Caco-2 (cell line): ENCODE measurements at places on chromosomes 7 and 10. TPM values are rescaled to one million over a fixed set of nuclear protein-coding genes. Genes with fewer than 3 reads are reported as not detected.
A peak's percentile ranks its signal among the peaks of the same experiment; 100 is the strongest.

DNA sequence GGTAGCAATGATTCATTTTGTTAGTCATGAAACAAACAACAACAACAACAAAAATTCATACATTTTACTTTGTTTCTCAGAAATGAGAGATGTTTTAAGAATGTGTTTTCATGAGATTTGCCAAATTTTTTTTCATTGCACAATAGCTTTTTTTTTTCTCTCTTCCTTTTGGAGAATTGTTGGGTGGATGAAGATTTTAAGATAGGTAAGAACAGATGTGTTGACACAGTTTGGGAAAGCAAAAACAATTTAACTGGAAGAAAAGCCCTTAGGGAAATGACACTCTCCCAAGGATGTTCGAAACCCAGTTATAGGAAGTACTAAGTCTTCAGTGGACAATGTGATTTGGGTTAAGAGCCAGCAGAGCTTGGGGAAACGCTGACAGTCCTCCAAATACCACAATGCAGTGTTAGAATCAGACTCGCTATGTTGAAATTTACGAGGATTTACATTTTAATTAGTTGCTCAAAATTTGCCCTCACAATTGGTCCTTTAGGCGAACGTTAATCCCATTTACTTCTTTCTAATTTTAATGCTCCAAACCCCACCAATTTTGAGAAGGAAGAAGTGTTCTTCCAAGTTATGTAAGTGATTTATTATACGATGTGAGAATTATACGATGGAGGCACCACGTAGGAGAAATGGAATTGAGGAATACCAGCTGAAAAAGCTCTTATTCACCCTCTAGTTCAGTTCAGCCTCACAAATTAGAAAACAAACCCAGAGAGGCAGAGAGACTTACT lies 61.2 kb downstream of the HHEX start:
- no peaks in the 10 kb centered on the region for H3K27me3 ChIP-seq
- no peak for DNase-seq
- H3K36me3 ChIP-seq: no peaks in the 10 kb centered on the region; the same call in 1 of the 2 replicates
- H3K27ac ChIP-seq: no peak overlapping the region
- H3K4me3 ChIP-seq: no peak overlapping the region
- no peaks in the 10 kb centered on the region for H3K4me1 ChIP-seq

RELN gene
- 3.3 and 4.3 TPM in 2 replicates for total RNA-seq

GRCh38 chr10:116082762-116083161 lies 190.2 kb downstream of the GFRA1 start:
- peaks cover 6% of the 10 kb centered on the region; the same call in 1 of the 2 replicates for H3K4me1 ChIP-seq
- no peak for DNase-seq
- H3K4me3 ChIP-seq: no peak overlapping the region
- H3K27ac ChIP-seq: no peak overlapping the region
- H3K27me3 ChIP-seq: no peaks in the 10 kb centered on the region
- H3K36me3 ChIP-seq: no peaks in the 10 kb centered on the region

DNA sequence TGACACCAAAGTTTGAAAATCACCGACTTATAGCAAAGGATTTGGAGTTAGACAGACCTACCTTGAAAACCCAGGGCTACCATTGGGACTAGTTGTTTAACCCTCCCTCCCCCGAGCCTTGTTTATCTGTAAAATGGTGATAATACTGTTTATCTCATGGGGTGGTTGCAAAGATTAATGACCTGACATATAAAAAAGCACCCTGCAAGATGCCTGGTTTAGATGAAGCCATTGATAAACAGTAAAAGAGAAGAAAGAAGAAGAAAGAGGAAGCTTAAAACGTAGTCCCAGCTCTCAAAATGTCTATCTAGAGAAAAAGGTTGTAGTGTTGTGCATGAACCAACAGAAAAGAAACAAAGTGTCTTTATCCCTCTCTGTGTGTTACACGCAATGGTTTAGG lies 145.7 kb downstream of the FGFR2 start:
- no peaks in the 10 kb centered on the region for H3K36me3 ChIP-seq
- peaks cover 73% of the 10 kb centered on the region for H3K4me1 ChIP-seq
- peak overlapping the region; percentile 3 for H3K27ac ChIP-seq
- no peaks in the 10 kb centered on the region for H3K27me3 ChIP-seq
- DNase-seq: no peak
- H3K4me3 ChIP-seq: no peak overlapping the region

GRCh38 chr7:111802194-111802772 lies 240.0 kb upstream of the IMMP2L start:
- no peaks in the 10 kb centered on the region for H3K36me3 ChIP-seq
- no peak overlapping the region for H3K27ac ChIP-seq
- no peaks in the 10 kb centered on the region for H3K4me1 ChIP-seq
- DNase-seq: no peak

PIP gene
- total RNA-seq: not detected in 2 replicates

GPR146 gene
- 1.8 and 3.0 TPM in 2 replicates for total RNA-seq

DBNL gene
- total RNA-seq: 83.2 and 85.5 TPM in 2 replicates

GRCh38 chr10:8776926-8777622 lies 722.6 kb downstream of the GATA3 start:
- H3K27me3 ChIP-seq: no peaks in the 10 kb centered on the region
- no peaks in the 10 kb centered on the region for H3K4me1 ChIP-seq
- no peak overlapping the region for H3K4me3 ChIP-seq
- no peaks in the 10 kb centered on the region for H3K36me3 ChIP-seq

GRCh38 chr10:11150231-11150731 lies 132.6 kb downstream of the CELF2 start:
- no peak overlapping the region for H3K4me3 ChIP-seq
- no peaks in the 10 kb centered on the region for H3K27me3 ChIP-seq
- H3K36me3 ChIP-seq: no peaks in the 10 kb centered on the region
- no peak for DNase-seq
